ENCODE measurements at places on chromosomes 4 and X. TPM values are rescaled to one million over a fixed set of nuclear protein-coding genes. Genes with fewer than 3 reads are reported as not detected.

DNA sequence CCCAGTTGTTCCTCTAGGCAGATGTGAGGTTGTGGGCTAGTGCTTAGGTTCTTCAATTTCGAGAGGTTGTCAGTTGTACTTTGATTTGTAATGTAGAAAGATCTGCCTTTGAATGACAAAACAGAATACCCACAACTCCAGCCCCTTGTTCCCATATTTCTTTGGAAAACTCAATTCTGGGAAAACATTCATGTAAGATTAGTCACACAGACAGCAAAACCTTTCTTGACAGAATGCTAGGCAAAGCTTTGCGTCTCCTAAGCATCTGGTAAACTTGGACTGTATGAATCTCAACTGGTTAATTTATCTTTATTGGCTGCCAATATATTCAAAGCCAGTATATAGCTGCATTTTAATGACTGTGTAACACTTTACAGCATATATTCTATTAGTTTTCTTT is 34.9 kb downstream of the NOCT start:
- DNase-seq: peak; percentile 23

Gene C4orf36
- total RNA-seq: 1.3 TPM

GRCh38 chrX:10259716-10260115 is 102.9 kb downstream of the CLCN4 start:
- peak; percentile 4 for DNase-seq

- no peak for DNase-seq
Measured at GRCh38 chr4:33772582-33772981, 2471.7 kb downstream of the ARAP2 start.

Gene TNMD
- total RNA-seq: not detected

DNA sequence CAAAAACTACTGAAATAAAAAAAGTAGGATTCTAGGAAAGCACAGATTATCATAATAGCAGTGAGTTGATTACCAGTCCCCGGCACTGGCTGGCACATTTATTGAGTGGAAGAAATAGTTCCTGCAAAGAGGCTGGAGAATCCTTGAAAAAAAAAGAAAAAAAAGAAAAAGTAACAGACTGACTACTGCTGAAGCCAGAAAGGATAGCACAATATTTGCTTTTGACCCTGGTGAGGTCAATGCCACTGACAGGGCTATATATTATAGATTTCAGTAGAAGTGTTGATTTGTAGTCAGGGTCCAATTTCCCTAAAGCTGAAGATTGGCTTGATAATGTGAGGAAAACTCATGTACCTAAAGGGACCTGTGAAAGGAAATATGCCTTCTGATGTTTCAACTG is 64.7 kb downstream of the NDNF start:
- no peak for DNase-seq

DNA sequence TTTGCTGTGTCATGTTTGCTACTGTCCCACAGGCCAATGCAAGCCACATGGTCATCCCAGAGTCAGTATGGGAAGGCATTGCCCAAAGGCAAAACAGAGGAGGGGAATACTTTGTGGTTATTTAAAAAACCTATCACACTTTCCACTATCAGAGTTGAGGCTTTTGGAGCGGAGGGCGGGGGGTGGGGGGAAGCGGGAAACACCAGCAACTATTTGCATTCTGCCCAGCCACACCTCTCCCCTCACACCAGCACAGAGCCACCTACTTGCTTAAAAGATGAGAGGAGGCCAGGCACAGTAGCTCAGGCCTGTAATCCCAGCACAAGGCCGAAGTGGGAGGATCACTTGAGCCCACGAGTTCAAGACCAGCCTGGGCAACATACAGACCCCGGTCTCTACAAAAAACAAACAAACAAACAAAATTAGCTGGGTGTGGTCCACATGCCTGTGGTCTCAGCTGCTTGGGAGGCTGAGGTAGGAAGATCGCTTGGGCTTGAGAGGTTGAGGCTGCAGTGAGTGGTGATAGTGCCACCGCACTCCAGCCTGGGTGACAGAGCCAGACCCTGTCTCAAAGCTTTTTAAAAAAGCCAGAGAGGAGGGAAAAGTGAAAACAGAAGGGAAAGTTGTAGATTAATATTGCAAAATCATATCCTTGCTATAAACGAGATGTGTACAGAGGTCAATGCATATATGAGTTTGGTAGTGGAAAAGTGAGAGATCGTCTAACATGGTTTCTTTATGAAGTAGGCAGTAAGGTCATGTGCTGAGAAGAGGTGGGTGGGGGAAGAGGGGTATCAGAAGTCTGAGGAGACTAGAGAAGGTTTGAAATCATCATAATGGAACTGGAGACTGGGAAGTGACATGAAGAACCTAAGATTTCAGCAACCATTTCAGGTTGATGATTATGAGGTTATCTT is 1.9 kb upstream of the CHST7 start:
- DNase-seq: no peak

DNA sequence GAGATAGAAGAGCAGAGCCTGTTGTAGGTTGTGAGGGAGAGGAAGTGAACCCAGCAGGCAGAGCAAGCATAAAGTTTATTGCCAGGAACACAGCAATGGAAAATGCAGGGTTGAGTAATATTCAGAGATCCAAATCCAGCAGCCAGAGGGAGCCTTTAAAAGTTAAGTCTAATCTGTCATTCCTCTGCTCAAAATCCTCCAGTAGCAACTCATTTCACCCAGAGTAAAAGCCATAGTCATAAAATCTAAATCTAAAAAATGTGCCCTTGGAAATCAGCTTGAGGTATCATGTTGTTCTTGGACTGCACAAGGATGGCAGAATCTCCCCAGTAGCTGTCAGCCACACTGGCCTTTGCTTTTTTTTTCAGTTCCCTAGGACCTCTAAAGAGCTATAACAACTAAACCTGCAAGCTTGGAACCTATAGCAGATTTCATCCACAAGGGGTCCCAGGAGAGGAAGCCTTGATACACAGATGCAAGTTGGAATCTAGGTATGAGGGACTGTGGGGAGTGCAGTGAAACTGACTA is 62.9 kb upstream of the FRAS1 start:
- peak; percentile 69 for DNase-seq

DNA sequence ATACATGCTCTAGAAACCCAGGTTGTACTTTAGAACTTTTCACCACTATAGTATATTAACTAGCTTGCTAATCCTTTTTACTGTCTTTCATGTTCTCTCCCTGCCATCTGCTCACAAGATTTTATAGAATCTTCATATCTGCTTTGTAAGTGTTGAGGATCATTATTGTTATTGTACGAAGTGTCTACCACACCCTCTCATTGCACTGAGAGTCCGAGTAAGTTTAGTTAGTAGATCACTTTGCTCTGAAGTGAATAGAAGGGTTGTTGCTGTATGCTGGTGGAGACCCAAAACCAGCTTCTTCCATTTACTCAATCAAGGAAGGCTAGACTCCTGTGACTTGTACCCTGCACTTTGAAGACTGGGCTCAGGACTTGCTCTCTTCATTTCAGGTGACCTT is 17.1 kb downstream of the GAB1 start:
- DNase-seq: no peak

Gene IL3RA
- total RNA-seq: not detected
